Ureter (tissue), 1 donor: ENCODE measurements at places on chromosomes 3 and 15.

- no peak for DNase-seq
Measured at GRCh38 chr3:86563400-86563970, 427.5 kb downstream of the VGLL3 start.

- DNase-seq = no peak
Measured at GRCh38 chr15:58433597-58434333, 2.0 kb downstream of the LIPC start.

DNA sequence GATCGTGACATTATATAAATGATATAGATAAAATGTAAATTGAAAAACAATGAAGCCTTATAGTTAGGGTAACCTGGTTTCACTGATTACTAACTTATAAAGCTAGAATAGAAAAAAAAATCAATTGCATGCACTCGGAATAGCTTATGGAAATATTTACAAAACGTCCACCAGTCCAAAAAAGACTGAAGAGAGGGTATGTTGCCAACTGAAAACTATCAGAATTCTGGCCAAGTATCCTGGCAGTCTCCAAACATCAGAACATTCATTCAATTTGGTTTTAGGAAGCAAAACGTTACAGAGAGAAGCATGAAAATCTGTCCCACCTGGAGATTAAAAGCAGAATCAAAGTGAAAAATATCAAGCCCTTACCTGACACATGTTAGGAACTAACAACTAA lies 892.4 kb downstream of the ROBO1 start:
- no peak for DNase-seq

GRCh38 chr3:184377882-184378445 lies at the start of gene THPO:
Gene THPO, minus strand, starts transcription at chr3:184378207. Its CDS starts 1,948 bp downstream, at chr3:184376259.
- no peak for DNase-seq

DNA sequence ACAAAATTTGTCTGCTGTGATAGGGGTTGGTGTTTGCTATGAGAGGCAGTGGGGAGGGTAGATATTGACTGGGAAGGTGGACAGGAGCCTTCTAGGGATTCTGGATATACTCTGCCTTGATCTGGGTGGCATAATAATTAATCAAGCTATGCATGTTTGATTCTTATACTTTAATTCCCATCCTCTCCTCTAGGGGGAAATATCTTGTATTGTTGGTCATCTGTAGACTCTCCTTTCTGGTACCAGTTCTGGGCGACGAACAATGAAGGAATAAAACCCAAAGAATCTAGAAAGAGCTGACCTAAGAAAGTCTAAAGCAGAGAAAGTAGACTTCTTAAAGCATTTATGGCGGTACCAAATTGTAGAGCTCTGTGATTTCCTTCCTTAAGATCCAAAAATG lies 198.2 kb upstream of the STRIT1 start:
- DNase-seq = no peak
